ENCODE measurements at places on chromosomes 5 and 9. TPM values are rescaled to one million over a fixed set of nuclear protein-coding genes. Genes with fewer than 3 reads are reported as not detected.
A peak's percentile ranks its signal among the peaks of the same experiment; 100 is the strongest.

- DNase-seq = no peak
Observed at GRCh38 chr5:117327511-117327910, 752.9 kb upstream of the SEMA6A start.

DNA sequence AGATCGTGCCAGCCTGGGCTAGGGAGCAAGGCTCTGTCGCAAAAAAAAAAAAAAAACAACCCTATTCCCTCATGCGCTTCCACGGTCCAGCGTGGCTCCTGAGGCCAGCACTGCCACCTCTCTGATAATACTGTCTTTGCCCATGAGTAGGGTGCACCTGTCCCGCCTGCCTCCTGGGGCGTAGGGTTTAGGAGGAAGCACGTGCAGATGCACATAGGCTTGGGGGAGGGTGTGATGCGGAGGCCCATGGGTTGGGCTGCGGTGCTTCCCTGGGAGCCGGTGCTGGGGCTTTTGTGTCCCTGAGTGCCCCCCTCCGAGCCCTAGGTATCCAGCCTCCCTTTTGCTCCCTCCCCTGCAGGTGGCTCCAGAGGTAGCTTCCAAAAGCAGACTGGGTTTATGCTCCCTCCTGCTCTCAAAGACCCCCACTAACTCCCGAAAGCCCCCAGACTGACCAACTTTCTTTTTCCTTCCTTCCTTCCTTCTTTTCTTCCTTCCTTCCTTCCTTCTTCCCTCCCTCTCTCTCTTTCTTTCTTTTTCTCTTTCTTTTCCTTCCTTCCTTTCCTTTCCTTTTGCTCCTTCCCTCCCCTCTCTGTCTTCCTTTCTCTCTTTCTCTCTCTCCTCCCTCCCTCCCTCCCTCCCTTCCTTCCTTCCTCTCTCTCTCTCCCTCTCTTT, 12.8 kb downstream of the FGFR4 start:
- no peak for DNase-seq

- peak; percentile 73 for DNase-seq
Observed at GRCh38 chr5:94240993-94241651, 377.3 kb downstream of the KIAA0825 start.

Gene THBS4
- total RNA-seq = 1.5 TPM

GRCh38 chr9:105053209-105053652, 125.3 kb upstream of the ABCA1 start:
- peak; percentile 90 for DNase-seq

Gene HTR1A
- total RNA-seq = not detected

GRCh38 chr9:2271426-2271825, 256.3 kb downstream of the SMARCA2 start:
- DNase-seq = no peak

DNA sequence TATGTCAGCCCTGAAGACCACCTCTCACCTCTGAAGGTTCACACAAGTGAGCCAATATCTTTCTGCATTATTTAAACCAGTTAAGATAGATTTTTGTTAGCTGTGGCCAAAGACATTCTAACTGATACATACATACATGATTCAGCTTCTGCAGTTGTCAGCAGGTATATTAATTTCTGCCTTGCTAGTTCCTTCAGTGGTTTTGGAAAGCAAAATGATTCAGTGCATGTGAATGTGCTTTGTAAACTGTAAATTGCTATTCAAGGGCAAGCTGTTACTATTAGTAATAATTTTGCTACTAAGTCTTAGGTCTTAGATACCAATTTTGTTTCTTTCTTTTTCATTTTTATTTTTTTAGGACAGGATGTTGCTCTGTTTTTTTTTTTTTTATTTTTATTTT, 89.2 kb upstream of the ERBIN start:
- DNase-seq = peak; percentile 26

- no peak for DNase-seq
Observed at GRCh38 chr9:124449381-124450151, 685 bp upstream of the ADGRD2 start.

DNA sequence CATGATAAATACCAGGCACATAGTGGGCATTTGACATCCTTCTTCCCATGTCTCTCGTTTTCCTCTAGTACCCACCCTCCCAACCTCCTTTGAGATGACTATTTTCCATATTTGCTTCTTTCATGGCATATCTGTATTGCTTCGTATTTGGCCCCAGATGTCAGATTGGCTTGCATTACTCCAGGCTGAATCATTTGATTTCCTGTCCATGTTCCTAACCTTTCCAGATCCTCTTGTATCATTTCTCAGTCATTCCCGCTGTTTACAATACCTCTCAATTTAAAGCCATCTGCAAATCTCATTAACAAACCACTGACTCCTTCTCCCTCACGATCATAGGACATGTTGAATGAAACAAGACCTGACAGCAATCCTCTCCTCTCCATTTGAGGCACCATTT, 19.9 kb downstream of the MTX3 start:
- peak; percentile 45 for DNase-seq

Gene SARDH
- total RNA-seq = 0.18 TPM

DNA sequence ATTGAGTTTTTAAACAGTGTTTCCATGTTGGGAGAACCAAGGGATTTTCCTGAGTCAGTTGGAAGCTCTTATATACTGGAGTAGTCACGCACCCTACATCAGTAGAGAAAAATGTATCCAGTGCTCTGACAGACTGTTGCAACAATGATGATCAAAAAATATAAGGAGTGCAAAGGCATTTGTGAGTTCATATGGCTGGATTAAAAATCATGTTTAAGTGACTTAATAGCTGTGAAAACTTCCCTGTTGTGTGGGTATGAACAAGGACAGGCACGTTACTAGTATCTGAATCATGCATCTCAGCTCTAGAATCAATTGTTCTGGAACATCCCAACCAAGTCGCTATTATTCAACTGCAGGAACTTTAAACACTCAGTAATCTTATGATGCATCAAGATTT, 229.7 kb downstream of the ROR2 start:
- DNase-seq = peak; percentile 53

Gene TMC1
- 0.36 TPM for total RNA-seq

- no peak for DNase-seq
Observed at GRCh38 chr9:77953590-77953989, 78.0 kb downstream of the GNAQ start.

Gene SPATA31D4
- total RNA-seq = not detected

Gene SLC6A18
- not detected for total RNA-seq

DNA sequence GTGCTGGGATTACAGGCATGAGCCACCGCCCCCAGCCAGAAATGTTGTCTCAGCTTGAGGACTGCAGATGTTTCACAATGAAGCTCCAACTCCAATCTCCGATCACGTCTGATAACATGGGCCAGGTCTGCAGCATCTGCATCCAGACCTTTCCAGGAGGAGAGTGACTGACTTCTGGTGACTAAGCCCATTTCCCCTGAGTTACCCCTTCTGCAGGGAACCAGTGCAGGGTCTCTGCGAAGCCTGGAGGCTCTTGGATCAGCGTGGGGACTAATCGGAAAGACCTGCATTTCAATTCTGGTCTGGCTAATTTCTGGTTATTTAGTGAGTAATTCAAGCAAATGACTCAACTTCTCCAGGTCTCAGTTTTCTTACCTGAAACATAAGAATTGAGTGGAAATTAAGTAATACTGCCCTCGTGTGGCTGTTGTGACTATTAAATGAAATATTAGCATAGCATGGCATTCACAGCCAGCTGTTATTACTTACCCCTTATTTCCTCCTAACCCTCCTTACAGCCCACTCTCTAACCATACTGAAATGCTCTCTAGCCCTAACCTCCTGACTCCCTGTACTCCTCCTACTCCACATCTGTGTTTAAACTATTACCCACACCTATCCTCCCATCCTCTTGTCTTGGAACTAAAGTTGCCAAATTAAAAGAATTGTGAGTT, 2.2 kb upstream of the GNPDA1 start:
- DNase-seq = peak; percentile 68

Gene AQP7
- total RNA-seq = 0.09 TPM

Gene ADAMTSL2
- not detected for total RNA-seq

DNA sequence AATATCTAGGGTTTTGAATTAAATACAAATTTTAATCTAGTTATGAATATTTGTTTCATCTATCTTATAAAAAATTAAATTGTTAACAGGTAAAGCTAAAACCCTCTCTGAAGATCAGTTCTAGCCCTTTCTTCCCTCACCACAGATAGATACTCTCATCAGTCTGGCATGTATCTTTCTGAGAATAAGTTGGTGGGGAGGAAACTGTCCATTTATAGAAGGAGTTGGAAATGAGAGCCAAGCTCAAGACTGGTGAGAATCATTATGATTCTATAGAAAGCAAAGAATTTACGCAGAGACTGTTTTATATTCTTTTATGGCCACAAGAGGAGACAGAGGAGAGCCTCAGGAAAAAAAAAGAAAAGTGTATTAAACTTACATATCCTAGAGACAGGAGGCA, 59.0 kb downstream of the STARD4 start:
- DNase-seq = no peak

GRCh38 chr5:59097712-59098111, 514.8 kb downstream of the RAB3C start:
- DNase-seq = no peak

GRCh38 chr9:126703866-126704156, 90.1 kb downstream of the LMX1B start:
- DNase-seq = no peak

GRCh38 chr9:116300360-116300870, 146.8 kb downstream of the PAPPA start:
- no peak for DNase-seq

- DNase-seq = no peak
Observed at GRCh38 chr9:33080534-33080933, 4.1 kb upstream of the SMU1 start.

- no peak for DNase-seq
Observed at GRCh38 chr5:55031492-55031891, 7.4 kb downstream of the GZMK start.

Gene MRPS2
- total RNA-seq = 21.4 TPM

Gene GPR21
- 1.9 TPM for total RNA-seq

- DNase-seq = no peak
Observed at GRCh38 chr5:143030349-143030748, 260.2 kb downstream of the ARHGAP26 start.

Gene MEIKIN
- not detected for total RNA-seq

DNA sequence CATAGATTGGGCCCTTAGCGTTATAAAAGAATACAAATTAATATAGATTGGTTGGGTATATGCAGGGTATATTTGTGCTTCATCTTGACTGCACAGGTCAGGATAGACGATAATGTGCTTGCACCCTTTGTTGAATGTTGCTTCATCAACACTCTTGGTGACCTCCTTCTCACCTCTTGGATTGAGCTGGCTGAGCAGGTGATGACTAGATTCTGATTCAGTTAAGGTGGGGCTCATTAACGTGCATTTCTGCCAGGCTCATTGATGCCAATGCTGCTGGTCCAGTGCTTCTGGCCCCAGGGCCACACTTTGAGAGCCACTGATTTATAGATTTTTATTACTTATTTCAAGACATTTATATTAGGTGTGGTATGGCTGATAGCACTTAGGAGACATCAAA, 27.7 kb downstream of the PCSK5 start:
- no peak for DNase-seq

DNA sequence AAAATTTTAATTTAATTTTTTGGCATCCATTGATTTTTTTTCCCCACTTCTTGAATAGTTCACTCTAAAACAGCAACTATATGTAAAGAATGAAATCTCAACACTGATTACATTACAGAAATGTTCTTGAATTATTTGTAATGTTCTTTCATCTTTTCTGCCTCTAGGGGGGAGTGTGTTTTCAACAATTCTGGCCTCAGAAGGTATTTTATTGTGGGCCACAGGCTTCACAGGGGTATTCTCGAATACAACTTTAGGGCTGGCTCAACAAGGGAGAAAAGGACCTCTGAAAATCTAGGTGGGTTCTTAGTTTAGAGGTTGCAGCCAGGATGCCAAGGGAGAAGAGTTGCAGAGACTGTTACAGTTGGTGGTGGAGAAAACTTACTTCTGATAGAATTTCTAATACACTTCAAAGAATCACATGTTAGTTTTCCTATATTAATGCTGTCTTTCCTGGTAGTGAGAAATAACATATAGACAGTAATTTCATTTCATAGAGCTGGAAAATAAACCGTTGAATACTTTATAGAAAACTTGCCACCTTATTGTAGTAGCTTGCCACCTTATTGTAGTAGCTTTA, 3.6 kb upstream of the NPR3 start:
- DNase-seq = peak; percentile 71

Gene SERF1A
- 5.2 TPM for total RNA-seq

DNA sequence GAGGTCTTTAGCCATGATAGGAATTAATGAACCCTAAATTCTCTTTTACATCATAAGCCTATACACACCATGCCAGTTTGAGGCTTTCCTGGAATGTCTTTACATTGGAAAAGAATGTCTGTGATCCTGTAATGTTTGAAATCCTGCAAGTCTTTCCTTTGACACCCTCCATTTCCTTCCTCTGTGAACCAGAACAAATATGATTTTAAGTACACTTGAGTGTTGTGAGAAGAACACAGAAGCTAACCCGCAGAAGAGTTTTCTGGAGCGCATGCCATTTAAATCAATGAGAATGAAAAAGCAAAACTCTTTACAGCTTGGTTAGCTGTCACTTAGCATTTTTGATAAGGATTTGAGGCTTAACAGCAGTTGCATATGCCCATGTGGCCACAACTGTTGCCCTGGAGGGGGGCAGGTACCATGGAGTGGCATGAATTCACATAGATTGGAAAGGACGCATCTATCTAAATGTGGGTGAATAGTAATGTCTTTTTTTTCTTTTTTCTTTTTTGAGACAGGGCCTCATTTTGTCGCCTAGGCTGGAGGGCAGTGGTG, 372.6 kb downstream of the KDM4C start:
- no peak for DNase-seq

DNA sequence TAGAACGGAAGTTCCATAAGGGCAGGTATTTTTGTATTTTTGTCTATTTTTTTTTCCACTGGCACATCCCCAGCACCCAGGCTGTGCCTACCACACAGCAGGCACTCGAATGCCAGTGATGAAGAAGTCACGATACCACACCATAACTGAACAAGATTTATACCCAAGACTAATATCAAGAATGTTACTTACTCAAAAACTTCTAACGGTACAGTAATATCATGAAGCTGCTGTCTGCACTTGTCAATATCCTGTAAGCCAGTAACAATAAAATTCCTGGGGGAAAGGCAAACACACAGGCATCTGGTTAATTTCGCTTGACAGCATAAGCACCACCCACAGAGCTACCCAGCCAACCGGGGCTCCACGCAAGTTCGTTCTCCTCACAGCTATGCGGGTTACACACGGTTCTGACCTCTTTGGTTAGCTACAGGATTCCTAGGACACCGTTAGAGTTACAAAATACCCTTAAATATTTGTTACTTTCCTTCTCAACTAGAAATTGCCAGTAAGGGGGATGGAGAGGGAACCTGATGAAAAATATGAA, 1.3 kb downstream of the MED10 start:
- DNase-seq = peak; percentile 29

DNA sequence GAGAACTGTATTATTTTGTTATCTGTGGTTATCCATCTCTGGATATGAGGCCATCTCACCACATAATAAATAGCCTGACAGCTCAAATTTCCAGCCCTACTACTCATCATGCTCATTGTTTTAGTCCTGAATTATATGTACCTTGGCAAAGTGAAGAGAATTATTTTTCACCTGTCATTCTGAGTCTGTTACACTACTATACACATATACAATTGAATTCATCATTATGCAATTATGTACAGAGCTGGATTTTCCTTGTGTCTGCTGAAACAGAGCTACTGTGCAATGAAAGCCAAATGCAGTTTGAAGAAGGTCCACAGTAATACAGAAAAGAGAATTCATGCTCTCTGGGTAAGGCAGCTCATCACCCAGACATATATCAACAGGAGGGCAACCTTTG, 28.5 kb downstream of the ESM1 start:
- DNase-seq = peak; percentile 15

Gene NME5
- 6.0 TPM for total RNA-seq

GRCh38 chr5:61450493-61451279, 118.6 kb downstream of the ZSWIM6 start:
- peak; percentile 88 for DNase-seq

GRCh38 chr5:132011622-132012343, at the start of gene ACSL6:
ACSL6 (minus strand) TSS chr5:132011658; CDS start chr5:132011553, 105 bp downstream.
- no peak for DNase-seq
